ENCODE measurements at places on chromosomes 7 and 10.

- no peaks in the 10 kb centered on the region for H3K27me3 ChIP-seq
- no peak overlapping the region for H3K4me3 ChIP-seq
- peak; percentile 3 for DNase-seq
- H3K36me3 ChIP-seq: no peaks in the 10 kb centered on the region
- no peak overlapping the region for H3K27ac ChIP-seq
Measured at GRCh38 chr10:27558612-27559020, 54.5 kb downstream of the RAB18 start.

GRCh38 chr10:5595994-5596471 is 70.4 kb downstream of the ASB13 start:
- no peak overlapping the region for H3K4me3 ChIP-seq
- H3K36me3 ChIP-seq: no peaks in the 10 kb centered on the region
- H3K4me1 ChIP-seq: peaks cover 11% of the 10 kb centered on the region
- H3K27me3 ChIP-seq: peaks cover 26% of the 10 kb centered on the region

GRCh38 chr7:36473454-36474282 is 84.0 kb downstream of the ANLN start:
- no peak overlapping the region for H3K27ac ChIP-seq
- H3K4me3 ChIP-seq: no peak overlapping the region
- no peaks in the 10 kb centered on the region for H3K27me3 ChIP-seq
- H3K4me1 ChIP-seq: peaks cover 7% of the 10 kb centered on the region

DNA sequence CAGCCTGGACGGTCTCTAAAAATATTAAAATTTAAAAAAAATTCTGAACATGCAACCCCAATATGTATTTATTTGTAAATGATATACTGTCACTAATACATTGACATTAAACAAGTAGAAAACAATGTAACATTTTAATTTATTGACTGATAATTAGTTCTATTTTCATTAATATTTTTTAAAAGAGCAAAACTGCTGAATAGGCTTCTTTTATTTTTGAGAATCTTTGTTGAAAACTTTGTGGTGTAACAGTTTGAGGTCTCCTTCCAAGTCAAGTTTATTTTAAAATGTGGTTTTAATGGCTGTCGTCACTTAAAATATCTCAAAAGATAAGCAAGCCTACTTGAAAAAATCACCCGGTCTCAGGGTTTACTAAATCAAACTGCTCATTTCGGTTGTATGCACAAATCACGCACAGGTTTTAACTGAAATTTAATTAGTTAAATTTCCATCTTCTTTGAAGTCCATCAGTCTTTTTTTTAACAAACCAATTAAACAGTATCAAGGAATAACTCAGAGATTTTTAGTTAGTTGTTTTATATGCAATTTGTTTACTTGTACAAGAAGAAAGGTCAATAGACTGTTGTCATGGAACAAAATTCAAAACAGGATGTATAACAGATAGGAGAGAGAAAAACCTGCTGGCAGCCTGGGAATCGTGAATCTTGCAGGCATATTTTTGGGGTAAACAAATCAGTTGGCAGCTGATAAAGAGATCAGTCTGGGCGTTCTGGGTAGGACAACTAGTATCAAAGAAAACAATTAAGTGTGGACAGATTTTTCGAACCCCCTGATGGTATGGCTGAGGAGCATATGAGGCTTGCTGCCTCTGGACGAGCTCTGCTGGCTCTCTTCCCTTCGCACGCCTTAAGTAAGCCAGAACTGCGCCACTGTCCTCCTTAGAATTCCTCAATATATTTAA is 9.7 kb upstream of the EDRF1 start:
- no peaks in the 10 kb centered on the region for H3K27me3 ChIP-seq
- H3K27ac ChIP-seq: no peak overlapping the region
- H3K4me3 ChIP-seq: no peak overlapping the region
- DNase-seq: no peak
- peaks cover 8% of the 10 kb centered on the region for H3K36me3 ChIP-seq

- no peak overlapping the region for H3K4me3 ChIP-seq
- H3K36me3 ChIP-seq: no peaks in the 10 kb centered on the region
- peaks cover 49% of the 10 kb centered on the region for H3K27me3 ChIP-seq
- H3K27ac ChIP-seq: no peak overlapping the region
Measured at GRCh38 chr7:25894002-25894901, 257.7 kb upstream of the NFE2L3 start.

DNA sequence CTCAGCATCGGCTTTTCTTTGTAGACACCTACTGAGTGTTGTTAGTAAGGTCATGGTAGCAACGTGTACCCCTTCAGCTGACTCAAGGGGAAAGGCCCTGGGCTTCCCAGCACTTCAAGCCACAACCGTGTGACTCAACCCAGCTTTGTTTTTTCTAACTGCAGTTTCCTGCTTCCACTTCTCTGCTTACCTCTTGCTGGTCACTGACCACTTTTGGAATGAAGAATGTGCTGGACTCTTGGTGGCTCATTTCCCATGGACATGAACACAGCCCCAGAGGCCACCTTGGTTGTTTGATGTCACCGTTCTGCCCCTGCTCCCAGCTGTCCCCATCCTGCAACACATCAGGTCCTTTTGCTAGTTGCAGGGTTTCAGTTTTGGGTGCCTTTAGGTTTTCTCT is 69.5 kb upstream of the ZNF438 start:
- DNase-seq: peak; percentile 69
- H3K4me3 ChIP-seq: peak overlapping the region; percentile 38
- H3K27me3 ChIP-seq: peaks cover 1% of the 10 kb centered on the region
- no peaks in the 10 kb centered on the region for H3K36me3 ChIP-seq
- H3K4me1 ChIP-seq: peaks cover 19% of the 10 kb centered on the region

GRCh38 chr10:95363303-95363912 is 72.6 kb upstream of the PDLIM1 start:
- no peak overlapping the region for H3K27ac ChIP-seq
- no peaks in the 10 kb centered on the region for H3K27me3 ChIP-seq
- H3K36me3 ChIP-seq: no peaks in the 10 kb centered on the region
- peak; percentile 42 for DNase-seq

- peak overlapping the region; percentile 97 for H3K27ac ChIP-seq
- peak overlapping the region; percentile 11 for H3K4me3 ChIP-seq
- DNase-seq: peak; percentile 29
Measured at GRCh38 chr7:140375892-140376730, 22.2 kb downstream of the SLC37A3 start.

DNA sequence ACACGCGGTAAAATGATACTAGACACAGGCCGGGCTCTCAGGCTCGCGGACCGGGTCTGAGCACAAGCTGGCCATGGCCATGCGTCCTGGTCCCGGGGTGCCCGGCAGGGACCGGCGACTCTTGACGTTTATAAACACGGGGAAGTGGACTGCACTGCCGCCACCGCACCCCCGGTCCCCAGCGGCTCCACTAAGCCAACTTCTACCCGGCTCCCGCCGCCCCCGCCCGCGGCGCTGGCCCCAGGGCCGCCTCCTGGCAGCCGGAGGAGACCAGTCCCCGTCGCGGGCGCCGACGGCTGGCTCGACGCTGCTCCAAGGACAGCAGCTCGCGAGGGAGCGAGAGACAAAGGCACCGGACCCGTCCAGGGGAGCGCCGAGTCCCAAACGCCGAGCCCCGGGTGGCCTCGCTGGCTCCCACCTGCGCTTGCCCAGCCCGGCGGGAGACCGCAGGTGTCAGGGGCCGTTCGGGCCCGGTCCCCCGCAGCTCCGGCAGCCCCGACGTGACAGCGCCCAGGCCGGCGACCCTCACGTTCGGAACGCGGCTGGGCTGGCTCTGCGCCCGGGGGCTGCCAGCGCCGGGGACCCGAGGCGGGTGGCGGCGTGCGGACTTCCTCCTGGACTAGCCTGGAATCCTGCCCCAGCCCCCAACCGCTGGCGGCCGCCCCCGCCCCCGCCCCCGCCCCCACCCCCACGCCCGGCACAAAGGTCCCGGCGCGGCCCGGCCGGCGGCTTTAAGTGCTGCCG is 517 bp downstream of the ITGB1 start:
- H3K4me1 ChIP-seq: peaks cover 28% of the 10 kb centered on the region
- peak overlapping the region; percentile 89 for H3K27ac ChIP-seq
- DNase-seq: peak; percentile 35
- H3K4me3 ChIP-seq: peak overlapping the region; percentile 87
- no peaks in the 10 kb centered on the region for H3K27me3 ChIP-seq
- H3K36me3 ChIP-seq: peaks cover 5% of the 10 kb centered on the region

DNA sequence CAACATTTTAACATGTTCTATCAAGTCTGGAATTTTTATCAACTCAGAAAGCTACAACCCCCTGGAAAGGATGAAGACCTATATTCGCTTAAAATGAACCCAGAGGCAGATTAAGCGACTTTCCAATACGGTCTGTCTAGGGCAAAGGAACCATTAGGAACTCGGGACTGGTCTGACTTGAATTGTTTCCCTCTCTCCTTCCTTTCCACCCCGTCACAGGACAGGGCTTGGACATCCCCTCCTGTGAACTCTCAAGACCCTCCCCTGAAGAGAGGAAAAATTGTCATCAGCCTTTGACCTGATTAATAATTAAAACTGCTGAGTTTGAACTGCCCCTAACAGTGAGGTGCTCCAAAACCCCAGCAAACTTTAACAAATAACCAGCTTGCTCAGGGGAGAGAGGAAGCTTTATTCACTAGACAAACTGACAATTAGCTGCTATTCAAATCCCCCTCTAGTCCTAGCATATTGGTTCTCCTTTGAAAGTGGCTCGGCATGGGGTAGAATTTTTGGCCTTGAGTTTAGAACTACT is 22.6 kb upstream of the SLF2 start:
- H3K4me3 ChIP-seq: no peak overlapping the region
- H3K36me3 ChIP-seq: no peaks in the 10 kb centered on the region
- peaks cover 50% of the 10 kb centered on the region for H3K27me3 ChIP-seq
- no peak overlapping the region for H3K27ac ChIP-seq
- H3K4me1 ChIP-seq: peaks cover 9% of the 10 kb centered on the region

GRCh38 chr7:113087071-113087998 is 708 bp upstream of the GPR85 start:
- H3K36me3 ChIP-seq: no peaks in the 10 kb centered on the region
- peaks cover 27% of the 10 kb centered on the region for H3K27me3 ChIP-seq
- no peak overlapping the region for H3K4me3 ChIP-seq
- no peak overlapping the region for H3K27ac ChIP-seq
- peaks cover 9% of the 10 kb centered on the region for H3K4me1 ChIP-seq
- DNase-seq: no peak

DNA sequence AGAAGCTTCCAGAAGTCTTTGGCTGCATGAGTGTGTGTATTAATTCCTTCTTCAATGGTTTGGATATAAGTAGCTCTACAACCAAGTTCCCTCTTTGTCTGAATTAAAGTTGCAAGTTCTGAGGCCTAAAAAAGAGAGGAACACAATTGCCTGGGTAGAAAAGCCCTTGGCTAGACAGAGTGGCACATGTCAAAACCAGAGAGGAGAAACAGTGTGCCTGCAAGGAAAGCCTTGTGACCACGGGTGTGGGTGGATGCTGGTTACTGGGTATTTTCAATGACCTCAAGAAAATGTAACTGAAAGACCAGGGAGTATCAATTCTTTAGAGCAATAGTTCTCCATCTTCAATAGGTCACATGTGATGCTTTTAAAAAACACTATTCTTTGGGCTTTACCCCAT is 148.3 kb downstream of the SVIL start:
- H3K27ac ChIP-seq: peak overlapping the region; percentile 67
- DNase-seq: peak; percentile 53
- H3K36me3 ChIP-seq: peaks cover 9% of the 10 kb centered on the region
- no peak overlapping the region for H3K4me3 ChIP-seq
- H3K4me1 ChIP-seq: peaks cover 34% of the 10 kb centered on the region
- H3K27me3 ChIP-seq: no peaks in the 10 kb centered on the region

GRCh38 chr10:11475831-11476434 is 135.5 kb downstream of the USP6NL start:
- peaks cover 43% of the 10 kb centered on the region for H3K36me3 ChIP-seq
- peak overlapping the region; percentile 15 for H3K27ac ChIP-seq
- peaks cover 11% of the 10 kb centered on the region for H3K4me1 ChIP-seq

DNA sequence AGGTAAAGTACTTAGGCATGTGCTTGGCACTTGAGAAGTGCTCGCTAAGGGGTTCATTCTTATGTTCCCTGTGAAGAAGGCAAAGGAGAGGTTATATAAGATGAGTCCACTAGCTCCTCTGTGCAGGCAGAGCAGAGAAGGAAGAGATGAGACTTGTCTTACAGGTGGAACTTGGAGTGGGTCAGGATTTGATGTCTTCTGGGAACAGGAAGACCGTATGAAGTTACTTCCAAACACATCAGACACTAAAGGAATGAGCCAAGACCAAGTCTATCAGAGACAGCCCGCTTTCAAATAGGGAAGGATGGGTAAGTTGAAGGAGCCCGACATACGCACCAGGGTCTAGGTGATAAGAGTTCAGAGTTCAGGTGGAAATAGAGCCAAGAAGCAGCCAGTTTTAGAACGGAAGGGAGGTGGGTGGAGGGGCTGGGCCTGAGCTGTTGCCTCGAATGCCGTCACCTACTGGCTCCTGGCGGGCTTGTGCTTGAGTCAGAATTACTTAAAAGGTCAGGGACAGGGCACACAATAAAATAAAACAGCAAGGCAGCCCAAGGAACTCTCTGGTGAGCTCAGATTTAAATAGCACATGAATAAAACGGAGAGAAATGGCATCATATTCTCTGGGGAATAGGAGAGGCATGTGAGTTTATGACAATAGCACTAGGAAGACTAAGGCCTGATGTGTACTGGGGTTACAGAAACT is 56.1 kb upstream of the GRB10 start:
- no peaks in the 10 kb centered on the region for H3K36me3 ChIP-seq
- DNase-seq: no peak
- H3K27ac ChIP-seq: no peak overlapping the region

- peak overlapping the region; percentile 31 for H3K4me3 ChIP-seq
- DNase-seq: no peak
Measured at GRCh38 chr7:36283181-36283580, 106.5 kb upstream of the ANLN start.

DNA sequence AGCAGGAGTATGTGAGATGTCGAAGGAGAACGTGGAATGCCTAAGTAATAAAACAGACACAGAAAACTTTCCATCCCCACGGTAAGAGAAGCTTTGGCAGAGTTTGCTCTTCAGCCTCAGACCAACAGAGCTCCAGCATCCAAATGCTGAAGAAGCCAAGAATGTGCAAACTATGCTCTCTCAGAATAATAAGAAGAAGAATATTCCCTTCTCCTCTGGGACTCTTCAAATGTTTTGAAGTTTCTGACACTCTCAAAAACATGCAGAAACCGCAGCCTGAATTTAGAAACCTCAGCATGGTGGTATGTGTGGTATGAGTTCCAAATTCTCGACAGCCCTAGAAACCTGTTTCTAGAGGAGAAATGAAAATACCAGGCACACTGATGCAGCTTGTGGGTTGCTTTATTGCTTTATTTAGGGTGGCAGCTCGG is 113.3 kb downstream of the KCNMA1 start:
- no peak overlapping the region for H3K4me3 ChIP-seq
- no peak overlapping the region for H3K27ac ChIP-seq
- peaks cover 7% of the 10 kb centered on the region for H3K27me3 ChIP-seq
